CD4-positive, alpha-beta T cell (primary cell): ENCODE measurements at places on chromosomes 5 and 9. TPM values are rescaled to one million over a fixed set of nuclear protein-coding genes. Genes with fewer than 3 reads are reported as not detected.

Gene TRIM7
- total RNA-seq, result 3.8 TPM

Gene BTNL3
- not detected for total RNA-seq

Gene DOK3
- 1.4 TPM for total RNA-seq

Gene BHMT2
- not detected for total RNA-seq

Gene THBS4
- 0.47 TPM for total RNA-seq

Gene LSM11
- total RNA-seq, result 0.70 TPM

Gene F12
- 0.20 TPM for total RNA-seq

Gene FAXDC2
- not detected for total RNA-seq

Gene C5orf58
- not detected for total RNA-seq

DNA sequence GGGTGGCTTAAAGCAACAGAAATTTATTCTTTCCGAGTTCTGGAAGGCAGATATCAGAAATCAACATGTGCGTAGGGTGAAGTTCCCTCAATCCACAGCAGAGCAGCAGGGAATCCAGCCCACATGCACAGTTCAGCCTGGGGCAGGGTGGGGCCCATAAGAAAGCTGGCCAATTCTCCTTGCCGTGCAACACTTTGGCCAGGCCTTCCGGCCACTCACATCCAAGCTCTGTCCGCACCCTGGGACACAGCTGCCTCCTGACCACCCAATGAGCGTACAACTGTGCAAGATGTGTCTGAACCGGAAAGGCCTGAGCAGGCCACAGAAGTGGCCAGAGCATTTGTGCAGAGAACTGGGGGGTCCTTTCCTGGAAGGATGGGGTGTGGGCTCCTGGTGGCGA, 274.9 kb downstream of the GADD45G start:
- no peak for DNase-seq

DNA sequence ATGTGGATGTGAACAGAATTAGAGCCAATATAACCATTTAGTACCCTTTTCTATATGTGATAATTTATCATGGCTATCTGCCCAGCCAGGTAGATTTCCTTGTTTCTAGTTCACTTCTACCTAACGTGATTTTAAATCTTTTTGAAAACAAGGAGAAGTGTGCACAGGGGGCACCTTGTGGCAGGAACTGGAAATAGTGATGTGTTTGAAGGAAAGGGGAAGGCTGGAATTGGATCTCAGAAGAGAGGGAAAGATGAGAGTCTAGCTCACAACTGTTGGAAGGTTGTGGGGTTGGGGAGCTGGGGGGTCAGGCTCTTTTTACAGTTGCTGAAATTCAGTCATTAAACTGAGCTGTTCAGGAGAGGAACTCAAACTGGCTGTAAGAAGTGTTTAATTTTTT, 219.5 kb downstream of the KCTD16 start:
- no peak for DNase-seq

GRCh38 chr5:6197427-6197826, 180.9 kb downstream of the MED10 start:
- no peak for DNase-seq

- DNase-seq, result no peak
These were observed 16.3 kb upstream of the IGFBPL1 start for GRCh38 chr9:38440516-38440915.

- no peak for DNase-seq
These were observed 5.4 kb upstream of the CD180 start for GRCh38 chr5:67201897-67202549.

GRCh38 chr9:88716596-88717290, 181.8 kb downstream of the NXNL2 start:
- DNase-seq, result no peak

- DNase-seq, result no peak
These were observed 16.1 kb downstream of the IFNE start for GRCh38 chr9:21465859-21466518.

- DNase-seq, result no peak
These were observed 103.7 kb downstream of the SIL1 start for GRCh38 chr5:139094154-139095131.

- DNase-seq, result no peak
These were observed 45.9 kb upstream of the RPL26L1 start for GRCh38 chr5:172913117-172913850.

DNA sequence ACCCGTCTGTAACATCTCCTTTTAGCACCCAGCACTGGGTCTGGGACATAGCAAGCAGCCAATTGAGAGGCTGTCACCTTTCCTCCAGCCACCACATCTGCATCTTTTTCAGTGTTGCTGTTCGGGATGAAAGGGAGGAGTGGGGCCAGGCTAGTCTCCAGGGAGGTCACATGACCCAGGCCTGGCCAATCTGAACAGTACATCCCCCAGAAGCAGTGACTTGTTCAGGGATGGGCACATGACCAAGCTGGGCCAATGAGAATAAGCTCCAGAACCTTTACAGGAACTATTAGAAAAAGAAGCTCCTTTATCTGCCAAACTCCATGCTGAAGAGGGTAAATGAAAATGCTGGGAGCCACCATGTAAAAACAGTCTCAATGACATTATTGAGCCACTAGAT, 359.0 kb downstream of the SLIT3 start:
- DNase-seq, result no peak

DNA sequence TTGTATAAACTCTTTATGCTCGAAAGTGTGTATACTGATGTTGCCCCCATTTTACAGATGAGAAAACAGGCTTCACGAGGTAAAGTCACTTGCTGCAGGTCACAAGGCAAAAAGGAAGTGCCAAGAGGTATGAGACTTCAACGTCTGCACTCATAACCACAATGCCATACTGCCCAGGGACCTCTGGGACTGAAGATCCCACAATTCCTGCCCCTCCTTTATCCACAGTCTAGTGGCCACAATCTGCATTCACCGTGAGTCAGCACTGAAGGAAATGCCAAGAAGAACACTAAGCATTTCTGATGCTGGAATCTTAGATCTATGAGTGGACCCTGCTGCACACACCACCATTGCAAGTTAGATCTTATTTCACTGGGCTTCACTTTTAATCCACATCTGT, 37.3 kb downstream of the MED27 start:
- DNase-seq, result no peak

- DNase-seq, result no peak
These were observed 27.4 kb upstream of the KIF12 start for GRCh38 chr9:114126247-114127060.

DNA sequence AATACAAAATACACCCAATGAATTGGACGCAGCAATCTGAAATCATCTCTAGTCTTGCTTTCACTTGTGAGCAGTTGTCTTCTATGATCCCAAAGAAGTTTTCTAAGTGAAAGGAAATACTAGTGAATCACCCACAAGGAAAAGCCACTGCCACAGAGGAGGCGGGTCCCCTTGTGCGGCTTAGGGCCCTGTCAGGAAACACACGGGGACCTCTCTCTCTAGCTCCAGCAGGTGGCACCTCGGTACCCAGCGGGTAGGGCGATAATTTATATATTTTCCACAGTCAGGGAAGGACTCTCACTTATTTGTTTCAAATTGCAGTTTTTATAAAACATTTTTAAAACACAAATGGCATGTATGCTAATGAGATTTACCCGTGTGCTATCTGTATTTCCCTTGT, 417.1 kb downstream of the KDM4C start:
- DNase-seq, result no peak
